Naive thymus-derived CD8-positive, alpha-beta T cell (primary cell): ENCODE measurements at places on chromosomes 5 and 9. TPM values are rescaled to one million over a fixed set of nuclear protein-coding genes. Genes with fewer than 3 reads are reported as not detected.

GRCh38 chr5:142888469-142889085 is 118.4 kb downstream of the ARHGAP26 start:
- DNase-seq, result no peak

The ADAMTS12 gene
- total RNA-seq, result 0.05 TPM

- no peak for DNase-seq
Observed at GRCh38 chr9:115328228-115328627, 210.3 kb upstream of the TNC start.

- no peak for DNase-seq
Observed at GRCh38 chr9:14440062-14440461, 126.1 kb upstream of the NFIB start.

DNA sequence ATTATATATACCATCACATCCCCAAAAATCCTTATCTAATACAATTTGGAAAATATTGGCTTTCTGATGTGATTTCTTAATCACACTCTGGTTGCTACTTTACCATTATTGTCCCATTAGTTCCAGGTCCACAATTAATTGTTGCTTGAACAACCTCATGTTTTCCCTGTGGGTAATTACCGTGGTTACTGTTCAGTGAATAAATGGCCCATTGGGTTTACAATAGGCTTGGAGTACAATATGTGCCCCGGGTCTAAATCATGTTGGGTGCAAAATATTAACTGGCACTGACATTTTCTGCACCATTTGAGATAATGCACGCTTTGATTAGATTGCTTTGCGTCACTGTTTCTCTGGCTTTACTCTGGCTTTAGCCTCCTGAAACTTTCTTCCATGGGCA is 163.7 kb downstream of the GABBR2 start:
- no peak for DNase-seq

DNA sequence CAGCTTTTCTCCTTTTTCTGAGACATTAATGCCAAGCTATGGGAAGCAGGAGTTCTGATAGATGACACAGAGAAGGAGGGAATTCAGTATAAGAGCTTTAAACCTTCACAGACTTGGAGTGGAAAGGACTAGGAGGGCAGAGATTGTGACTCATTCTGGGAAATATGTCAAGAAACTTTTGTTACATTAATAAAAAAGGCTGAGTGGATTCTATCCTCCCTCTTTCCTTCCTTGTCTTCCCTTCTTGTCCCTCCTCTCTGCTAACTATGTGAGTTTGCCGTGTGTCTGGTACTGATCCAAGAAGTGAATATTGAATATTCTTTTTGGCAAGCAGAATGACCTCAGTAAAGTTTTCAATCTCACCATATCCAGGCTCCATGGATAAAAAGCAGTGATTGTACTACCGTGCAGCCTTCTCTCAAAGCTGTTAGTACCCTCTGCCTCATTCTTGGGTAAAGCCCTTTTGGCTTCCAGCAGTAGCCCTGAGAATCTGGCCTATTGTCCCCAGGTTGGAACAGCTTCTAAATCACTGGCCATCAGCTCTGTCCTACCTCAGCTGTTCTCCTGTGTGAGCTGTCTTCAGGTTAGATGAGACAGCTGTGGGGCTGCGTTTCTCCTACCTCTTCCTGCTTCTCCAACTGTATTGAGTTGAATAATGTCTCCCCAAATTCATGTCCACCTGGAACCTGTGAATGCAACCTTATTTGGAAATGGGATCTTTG is 73.9 kb downstream of the ATG10 start:
- DNase-seq, result no peak

The GPSM1 gene
- 10.0 TPM for total RNA-seq

DNA sequence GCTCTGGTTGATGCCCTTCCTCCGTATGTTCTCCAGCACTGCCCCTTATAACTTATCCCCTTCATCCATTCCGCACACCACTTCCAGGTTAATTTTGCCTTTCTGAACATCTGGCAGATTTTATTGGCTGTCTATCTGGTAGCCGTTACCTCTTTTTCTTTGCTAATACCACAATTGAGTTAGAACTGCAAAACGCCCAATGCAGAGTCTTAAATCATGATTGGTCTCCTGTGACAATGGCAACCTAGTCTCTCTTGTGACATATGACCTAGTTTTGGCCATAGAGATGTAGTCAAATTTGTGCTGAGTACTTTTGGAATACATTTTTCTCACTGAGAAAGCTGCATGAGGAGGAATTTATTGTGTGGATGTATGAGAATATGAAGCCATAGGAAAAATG is 365.7 kb upstream of the PRR16 start:
- DNase-seq, result no peak

DNA sequence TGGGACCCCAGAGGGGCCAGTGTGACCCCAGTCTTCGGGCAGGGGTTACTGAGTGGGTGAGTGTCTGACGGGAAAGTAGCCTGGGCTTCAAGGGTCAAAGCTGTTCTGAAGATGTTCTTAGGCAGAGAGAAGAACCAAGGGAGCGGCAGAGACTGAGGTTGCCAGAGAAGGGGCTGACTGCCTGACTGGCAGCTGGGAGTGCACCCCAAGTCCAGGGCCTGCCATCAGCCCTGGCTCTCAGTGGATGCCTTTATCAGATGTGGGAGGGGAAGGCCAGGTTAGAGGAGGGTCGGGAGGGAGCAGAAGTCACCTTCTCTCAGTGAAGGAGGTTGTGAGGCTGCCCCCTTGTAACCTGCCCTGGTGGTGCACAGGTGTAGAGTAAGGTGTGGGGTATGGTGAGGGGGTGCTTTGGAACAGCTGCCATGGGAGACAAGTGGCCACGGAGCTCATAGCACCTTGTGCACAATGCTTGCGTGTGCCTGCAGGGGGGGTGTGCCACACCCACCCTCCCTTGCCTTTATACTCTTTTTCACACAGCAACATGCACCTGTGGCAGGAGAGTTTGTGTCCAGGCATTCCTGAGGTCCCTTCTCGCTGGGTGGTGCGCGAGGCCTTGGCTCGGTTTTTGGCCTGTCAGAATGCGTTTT is 18.9 kb downstream of the RALGPS1 start:
- no peak for DNase-seq

- DNase-seq, result no peak
Observed at GRCh38 chr9:33272061-33272460, 7.2 kb downstream of the CHMP5 start.

DNA sequence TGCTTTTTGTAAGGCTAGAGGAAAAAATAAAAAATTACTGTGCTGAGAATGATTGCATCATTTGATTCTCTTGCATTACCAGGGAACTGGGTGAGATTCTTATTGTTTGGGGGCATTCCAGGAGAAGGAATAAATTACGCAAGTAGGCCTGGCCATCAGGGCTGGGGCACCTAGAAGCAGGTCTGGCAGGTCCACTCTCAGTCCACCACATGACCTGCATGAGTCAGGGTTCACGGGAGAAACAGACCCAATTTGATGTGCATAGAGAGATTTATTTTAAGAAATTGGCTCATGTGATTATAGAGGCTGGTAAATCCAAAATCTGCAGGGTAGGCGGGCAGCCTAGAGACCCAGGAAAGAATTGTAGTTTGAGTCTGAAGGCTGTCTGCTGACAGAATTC is 59.6 kb downstream of the ZNF622 start:
- no peak for DNase-seq

- no peak for DNase-seq
Observed at GRCh38 chr9:91770229-91770628, 179.8 kb downstream of the ROR2 start.

DNA sequence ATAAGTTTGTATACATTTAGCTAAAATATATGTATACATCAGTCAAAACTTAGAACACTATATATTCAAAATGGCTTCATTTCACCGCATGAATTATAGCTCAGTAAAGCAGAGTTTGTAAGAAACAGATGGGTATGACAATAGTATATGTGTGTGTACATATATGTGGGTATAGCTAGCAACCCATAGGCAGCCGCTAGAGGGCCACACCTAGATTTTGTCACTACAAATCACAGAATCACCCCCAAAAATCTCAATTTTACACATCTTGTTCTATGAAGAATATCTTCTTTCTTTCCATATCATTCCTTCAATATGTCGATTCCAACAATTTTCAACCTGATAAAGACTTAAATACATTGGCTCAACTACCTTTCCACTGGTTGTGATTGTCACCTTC is 357.8 kb upstream of the CCNG1 start:
- DNase-seq, result no peak

DNA sequence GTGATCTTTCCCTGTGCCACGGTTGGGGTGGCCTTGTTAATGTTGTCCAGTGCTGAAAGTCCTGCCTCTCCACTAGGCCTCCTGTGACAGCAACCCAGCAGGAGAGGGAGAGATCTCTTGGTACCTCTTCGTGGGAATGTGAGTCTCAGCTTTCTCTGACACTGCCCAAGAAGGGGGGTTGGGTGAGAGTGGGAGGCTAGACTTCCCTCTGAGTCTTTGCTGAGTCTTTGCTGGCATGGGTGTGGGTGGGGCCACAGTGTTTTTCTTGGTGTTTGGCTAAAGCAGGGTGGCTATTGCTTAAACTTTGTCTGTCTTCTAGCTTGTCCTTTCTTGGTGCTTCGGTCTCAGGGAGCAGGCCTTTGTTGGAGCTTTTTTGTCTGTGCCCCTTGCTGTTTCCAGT is 145.6 kb downstream of the GNA14 start:
- DNase-seq, result no peak

DNA sequence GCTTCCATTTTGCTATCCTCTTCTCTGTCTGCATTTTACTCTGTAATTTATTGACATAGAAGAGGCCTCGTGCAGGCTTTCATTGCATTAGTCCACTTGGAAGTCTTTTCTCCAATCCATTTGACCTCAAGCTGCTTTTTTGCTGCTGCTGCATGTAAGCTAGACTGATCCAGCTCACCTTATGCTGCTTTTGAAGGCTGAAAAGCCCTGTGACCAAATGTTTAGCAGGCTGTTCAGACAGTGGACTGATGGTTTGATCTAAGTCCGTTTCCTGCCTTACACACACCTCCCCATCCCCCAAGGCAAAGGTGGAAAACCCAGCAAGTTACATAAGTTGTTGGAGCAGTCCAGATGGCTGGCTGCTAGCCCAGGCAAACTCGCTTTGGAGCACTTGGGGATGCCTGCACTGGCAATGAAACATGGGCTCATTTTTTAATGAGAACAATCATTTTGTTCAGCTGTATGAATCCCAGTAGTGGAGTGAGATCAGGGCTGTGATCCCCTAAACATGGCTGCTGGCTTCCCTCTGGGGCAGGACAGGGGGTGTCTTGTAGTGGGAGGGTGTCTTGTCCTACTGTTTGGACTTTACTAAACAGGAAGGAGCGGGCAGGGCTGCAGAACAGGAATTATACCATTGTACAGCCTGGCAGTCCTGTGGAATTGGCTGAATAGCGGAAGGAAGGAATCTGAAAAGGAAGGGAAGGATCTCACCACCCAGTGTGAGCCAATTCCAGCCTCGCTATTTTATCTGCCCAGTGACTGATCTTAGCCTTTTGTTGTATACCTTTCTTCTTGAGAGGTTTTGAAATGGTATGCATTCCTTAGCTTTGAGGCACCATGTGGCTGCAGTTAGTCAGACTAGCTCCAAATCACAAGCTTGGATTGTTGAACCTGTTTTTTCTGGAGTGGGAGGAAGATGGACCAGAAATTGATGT is 212.0 kb downstream of the ARHGAP26 start:
- no peak for DNase-seq

The PDE8B gene
- total RNA-seq, result 0.52 TPM

GRCh38 chr9:115063058-115063845 is 54.7 kb downstream of the TNC start:
- no peak for DNase-seq

DNA sequence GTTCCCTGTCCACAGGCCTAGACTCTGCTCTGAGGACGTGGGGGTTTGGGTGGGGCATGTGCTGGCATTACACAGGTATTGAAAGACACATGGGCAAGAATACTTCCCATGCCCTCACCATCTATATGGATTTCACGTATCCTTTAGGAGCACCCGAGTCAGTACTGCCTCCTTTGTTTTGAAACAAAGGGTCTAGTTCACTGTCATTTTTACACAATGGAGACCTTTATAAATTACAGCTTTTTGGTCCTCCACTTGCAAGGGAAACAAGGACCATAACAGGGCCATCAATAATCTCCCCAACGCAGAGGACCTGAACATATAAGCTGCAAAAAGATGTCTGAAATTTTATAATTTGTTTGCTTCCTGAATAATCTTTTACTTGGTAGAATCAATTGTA is 24.9 kb upstream of the CRHBP start:
- DNase-seq, result no peak

The GMCL2 gene
- total RNA-seq, result 0.14 TPM

DNA sequence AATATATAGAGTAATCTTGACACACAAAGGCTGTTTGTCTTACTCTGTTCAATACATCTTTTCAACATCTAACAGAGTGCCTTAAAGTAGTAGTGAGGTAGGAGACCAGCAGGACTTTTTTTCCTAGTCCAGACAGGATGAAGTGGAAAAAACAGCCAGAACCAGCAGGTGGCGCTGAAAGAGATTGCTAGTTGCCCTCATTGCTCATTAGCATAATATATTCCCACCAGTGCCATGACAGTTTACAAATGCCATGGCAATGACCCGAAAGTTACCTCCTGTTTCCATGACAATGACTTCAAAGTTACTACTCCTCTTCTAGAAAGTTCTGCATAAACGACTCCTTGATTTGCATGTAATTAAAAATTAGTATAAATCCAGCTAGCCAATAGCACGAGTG is 387.4 kb downstream of the ACTL7B start:
- DNase-seq, result no peak

DNA sequence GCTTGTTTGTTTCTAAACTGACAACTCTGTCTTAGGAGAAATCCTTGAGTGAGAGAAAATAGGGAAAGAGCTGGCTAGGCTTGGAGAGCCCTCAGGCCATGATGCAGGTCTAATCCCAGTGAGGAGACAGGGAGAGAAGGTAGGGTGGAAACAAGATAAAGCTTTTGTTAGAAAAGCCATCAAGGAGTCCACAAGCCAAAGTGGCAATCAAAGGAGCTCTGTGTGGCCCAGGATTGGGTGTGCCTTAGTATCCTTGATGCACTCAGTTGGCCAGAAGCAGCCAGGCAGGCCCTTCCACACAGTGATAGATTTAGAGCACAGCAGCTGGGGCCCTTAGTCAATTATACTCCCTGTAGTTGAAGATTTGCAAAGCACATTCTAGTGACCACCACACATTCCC is 73.9 kb downstream of the ALDH7A1 start:
- no peak for DNase-seq

- no peak for DNase-seq
Observed at GRCh38 chr5:11037080-11037479, 276.0 kb upstream of the DAP start.

DNA sequence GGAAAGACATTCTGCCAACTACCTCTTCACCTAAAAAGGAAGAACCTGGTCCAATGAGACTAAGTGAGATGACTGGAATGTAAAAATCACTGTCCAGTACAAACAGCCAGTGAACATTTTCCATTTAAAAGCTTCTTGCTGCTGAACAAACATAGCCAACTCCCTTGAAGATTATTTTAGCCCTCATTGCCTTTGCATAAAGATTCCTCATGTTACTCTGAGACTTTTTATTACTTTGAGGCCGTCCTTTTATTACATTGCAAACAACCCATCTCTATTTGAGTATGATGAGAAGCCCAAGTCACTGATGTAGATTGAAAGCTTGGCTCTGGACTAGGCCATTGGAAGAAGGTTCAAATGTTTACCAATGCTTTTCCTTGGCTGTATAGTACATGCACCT is 649.8 kb downstream of the CETN3 start:
- no peak for DNase-seq

The C5orf15 gene
- 16.4 TPM for total RNA-seq

The MCTP1 gene
- total RNA-seq, result 0.80 TPM

The RNF208 gene
- total RNA-seq, result 1.7 TPM

The SLC27A6 gene
- not detected for total RNA-seq
